EL (cell line): ENCODE measurements at places on chromosomes 2 and 18.

DNA sequence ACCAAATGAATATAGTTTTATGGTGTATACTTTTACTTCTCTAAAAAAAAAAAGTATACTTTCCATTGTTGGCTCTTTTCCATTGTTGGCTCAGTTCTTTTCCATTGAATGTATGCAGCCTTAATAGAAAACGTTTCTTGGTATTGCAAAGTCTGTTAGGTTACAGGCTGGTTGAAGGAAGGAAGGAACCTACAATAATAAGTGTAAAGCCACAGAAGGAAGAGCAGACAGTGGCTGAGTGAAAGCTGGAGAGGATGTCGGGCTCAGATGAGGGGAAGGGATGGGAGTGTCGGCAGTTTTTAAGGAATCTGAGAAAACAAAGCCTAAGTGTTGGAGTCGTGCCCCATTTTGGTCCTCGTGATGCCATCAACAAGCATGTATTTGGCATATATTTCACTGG lies 6.8 kb downstream of the COPS8 start:
- no peak for DNase-seq

- no peak for DNase-seq
These were observed 232.1 kb upstream of the NT5C1B start for GRCh38 chr2:18821431-18821830.

DNA sequence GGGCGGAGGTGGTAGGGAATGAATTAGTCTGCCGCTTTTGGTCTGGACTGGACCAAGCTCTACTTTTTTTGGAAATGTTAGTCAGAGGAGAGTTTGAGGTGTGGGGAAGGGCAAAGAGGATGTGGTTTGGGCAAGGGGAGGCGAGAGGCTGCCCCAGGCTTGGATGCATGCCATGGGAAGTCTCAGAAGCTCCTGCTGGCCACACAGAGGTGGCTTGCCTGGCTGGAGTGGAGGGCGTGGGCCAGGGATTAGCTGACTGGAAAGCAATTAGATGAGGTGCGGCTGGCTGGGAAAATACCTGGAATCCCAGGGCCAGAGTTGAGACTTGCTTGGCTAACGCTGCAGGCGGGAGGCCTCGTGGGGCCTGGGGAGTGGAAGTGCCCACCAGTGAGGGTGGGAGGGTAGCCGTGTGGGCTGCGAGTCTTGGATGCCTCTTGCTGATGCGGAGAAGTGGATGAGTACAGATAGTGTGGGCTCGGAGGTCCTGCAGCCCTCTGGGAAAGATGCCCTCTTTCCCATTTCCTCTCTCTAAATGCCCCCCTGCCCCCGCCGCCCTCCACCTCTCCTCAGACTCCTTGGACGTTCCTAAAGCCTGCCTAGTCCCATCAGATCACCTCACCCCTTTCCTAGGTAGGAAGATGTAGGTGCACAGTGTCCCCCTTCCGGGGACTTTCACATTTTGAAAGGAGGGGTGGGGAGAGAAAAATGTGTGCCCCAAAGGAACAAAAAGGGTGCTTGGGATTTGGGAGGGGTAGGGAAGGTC lies 117.6 kb downstream of the SMAD7 start:
- peak; percentile 92 for DNase-seq

GRCh38 chr18:23237524-23238151 lies 102.4 kb downstream of the CABLES1 start:
- DNase-seq = peak; percentile 61

GRCh38 chr2:128403814-128404708 lies 85.4 kb upstream of the HS6ST1 start:
- no peak for DNase-seq

- DNase-seq = no peak
These were observed 71.5 kb downstream of the EDAR start for GRCh38 chr2:108917526-108917925.

GRCh38 chr2:201633661-201634249 lies 9.5 kb downstream of the TMEM237 start:
- DNase-seq = peak; percentile 49

GRCh38 chr18:76546088-76546435 lies 51.0 kb upstream of the ZNF516 start:
- no peak for DNase-seq

DNA sequence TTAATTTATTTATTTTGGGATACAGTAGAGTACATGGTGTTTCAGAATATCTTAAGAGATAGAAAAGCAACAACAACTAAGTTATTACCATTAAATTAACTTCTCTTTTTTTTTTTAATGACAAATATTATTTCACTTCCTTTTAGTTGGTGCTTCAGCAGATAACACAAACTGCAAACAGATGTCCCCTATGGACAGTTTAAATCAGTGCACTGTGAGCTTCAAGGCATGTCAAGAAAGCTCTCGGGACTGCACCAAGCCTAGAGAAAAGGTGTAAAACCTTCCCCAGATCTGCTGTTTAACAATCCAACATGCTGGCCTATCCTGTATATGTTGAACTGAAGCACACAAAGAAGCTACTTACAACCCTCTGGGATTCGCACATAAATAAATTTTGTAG lies 122.7 kb downstream of the TCF4 start:
- DNase-seq = no peak

GRCh38 chr2:119419065-119419464 lies 12.6 kb upstream of the TMEM37 start:
- DNase-seq = peak; percentile 23

- DNase-seq = no peak
These were observed 201.7 kb downstream of the NAPG start for GRCh38 chr18:10727477-10727876.

GRCh38 chr2:82998781-82999180 lies 1460.3 kb downstream of the SUCLG1 start:
- no peak for DNase-seq

DNA sequence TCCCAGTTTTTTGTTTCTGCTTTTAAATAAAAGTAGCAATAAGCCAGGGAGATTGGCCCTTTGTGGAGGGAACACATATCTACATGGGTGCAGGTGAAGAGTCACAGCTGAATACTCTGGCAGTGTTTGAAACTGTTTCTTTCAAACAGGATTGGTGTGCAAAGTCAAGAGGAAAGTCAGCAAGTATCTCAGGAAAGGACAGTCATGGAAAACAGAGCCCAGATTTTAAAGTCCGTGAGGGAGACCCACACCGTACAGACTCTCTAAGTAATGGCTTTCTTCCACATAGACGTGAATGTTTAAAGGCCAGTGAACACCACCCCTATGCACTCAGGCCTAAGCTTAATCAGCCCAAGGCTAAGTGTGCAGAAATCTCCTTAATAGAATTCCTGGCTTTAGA lies 95.3 kb downstream of the GFPT1 start:
- DNase-seq = no peak

GRCh38 chr2:207238831-207239701 lies 73.3 kb upstream of the KLF7 start:
- DNase-seq = peak; percentile 100

GRCh38 chr2:98541906-98542305 lies 66.4 kb downstream of the COA5 start:
- DNase-seq = no peak

DNA sequence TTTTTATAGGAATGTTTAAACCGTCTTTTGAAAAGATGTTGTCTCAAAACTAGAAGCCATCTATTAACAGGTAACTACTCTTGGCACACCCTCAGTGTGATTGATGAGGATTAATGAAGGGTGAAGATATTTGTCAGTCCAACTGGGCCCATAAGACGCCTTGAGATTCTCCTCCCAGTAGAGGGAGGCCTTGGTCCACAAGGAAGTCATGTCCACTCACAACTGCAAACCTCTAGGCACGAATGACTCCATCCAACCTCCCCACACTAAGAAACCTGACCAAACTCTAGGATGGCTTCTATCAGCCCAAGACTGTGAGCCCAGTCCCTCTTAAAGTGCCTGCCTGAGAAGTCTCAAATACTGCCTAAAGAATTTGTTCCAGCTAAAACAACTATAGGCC lies 19.2 kb upstream of the GRP start:
- peak; percentile 34 for DNase-seq

GRCh38 chr2:233075966-233076339 lies 15.8 kb downstream of the INPP5D start:
- DNase-seq = no peak

DNA sequence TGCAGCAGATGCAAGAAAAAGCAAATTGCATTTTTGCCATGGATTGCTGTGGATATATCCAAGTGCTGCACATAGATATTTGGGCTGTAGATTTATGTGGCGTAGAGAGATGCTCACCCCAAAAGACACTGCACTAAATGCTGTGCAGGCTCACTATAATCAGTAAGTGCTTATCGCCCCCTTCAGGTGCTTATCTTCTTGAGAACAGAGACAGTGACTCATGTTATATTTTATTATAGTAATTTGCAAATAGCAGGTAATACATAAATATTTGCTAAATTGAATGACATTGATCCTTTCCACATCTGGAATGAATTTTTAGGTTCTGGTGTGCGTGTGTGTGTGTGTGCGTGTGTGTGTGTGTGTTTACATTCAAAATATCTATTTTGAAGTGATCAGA lies 36.8 kb upstream of the PLEKHM3 start:
- DNase-seq = peak; percentile 38

DNA sequence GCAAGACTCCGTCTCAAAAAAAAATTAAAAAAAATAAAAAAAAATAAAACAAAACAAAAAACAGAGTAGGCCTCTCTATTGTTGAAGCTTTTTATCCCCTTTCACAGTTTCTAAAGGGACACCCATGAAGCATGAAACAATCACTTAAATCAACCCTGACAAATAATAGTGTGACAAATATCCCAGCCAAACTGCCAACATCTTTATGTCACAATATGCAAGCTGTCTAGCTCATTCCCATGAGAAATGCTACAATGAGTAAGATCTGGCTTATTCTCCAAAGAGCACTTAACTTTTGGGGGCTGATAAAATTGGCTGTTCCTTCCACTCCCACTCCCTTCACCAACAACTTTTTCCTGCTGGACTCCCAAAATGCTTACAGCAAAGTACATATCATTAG lies 21.7 kb upstream of the ABCA12 start:
- DNase-seq = no peak

- DNase-seq = no peak
These were observed 15.0 kb downstream of the PDCL3 start for GRCh38 chr2:100577777-100578176.

DNA sequence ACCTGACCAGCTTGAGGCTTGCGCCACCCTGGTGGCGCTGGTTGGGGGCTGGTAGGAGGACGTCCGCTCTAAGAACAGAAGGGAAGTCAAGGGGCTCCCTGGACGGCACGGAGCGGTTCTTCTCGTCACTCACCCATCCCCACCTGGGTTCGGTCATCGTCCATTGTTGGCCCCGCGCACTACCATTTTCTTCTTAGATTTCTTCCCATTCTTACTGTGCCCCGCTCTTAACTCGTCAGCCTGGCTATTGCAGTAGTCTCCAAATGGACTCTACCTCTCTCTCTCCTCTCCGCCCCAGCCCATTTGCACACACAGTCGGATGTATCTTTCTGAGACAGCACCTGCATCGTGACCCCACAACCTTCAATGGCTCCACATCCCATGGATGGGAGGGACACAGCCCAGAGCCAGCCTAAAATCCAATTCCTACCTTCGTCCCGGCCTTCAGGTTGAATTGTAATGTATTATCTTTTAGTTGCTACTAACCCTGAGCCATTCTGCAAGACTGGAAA lies 814 bp upstream of the RAB1A start:
- no peak for DNase-seq

DNA sequence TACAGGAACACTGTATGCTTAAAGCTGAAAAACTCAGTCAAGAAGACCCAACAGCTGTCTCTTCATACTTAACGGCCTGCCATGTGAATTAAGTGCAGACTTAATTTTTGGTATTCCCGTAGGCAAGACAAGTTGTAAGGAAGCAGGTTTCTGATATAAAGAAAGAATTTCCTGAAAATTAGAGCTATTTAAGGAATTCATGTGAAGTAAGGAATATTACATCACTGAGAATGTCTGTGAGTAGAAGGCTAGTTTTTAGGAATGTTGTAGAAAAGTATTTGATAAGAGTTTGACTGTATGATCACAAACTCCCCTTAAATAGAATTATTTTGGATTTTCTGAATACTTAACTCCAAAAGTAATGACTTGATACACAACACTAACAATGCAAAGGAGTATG lies 51.0 kb downstream of the WDR33 start:
- DNase-seq = peak; percentile 5

DNA sequence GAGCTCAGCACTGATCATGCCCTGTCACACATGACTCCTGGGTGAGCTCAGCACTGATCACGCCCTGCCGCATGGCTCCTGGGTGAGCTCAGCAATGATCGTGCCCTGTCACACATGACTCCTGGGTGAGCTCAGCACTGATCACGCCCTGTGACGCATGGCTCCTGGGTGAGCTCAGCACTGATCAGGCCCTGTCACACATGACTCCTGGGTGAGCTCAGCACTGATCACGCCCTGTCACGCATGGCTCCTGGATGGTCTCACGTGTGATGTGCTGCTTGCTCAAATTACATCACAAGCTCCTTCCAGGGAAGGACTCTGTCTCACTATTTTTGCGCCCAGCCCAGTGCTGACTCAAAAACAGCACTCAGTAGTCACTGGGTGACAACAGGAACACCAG lies 258.0 kb downstream of the HDAC4 start:
- DNase-seq = no peak

DNA sequence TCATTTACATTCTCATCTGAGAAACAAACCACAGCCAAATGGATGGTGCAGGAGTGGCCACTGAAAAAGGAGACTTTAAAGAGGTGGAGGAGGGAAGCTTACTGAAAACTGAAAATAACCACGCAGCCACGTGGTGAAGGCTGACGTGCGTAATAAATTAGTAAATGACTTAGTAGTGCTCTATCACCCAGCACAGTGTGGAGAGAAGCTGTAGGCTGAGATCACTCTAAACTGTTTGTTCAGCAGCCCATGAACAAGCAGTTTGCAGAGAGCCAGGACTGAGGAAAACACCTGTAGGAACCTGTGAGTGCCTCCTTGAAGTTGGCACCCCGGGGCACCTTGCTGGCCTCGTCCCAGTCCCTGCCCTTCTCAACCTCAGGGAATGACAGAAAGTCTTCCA lies 193.0 kb downstream of the TXNL1 start:
- no peak for DNase-seq

DNA sequence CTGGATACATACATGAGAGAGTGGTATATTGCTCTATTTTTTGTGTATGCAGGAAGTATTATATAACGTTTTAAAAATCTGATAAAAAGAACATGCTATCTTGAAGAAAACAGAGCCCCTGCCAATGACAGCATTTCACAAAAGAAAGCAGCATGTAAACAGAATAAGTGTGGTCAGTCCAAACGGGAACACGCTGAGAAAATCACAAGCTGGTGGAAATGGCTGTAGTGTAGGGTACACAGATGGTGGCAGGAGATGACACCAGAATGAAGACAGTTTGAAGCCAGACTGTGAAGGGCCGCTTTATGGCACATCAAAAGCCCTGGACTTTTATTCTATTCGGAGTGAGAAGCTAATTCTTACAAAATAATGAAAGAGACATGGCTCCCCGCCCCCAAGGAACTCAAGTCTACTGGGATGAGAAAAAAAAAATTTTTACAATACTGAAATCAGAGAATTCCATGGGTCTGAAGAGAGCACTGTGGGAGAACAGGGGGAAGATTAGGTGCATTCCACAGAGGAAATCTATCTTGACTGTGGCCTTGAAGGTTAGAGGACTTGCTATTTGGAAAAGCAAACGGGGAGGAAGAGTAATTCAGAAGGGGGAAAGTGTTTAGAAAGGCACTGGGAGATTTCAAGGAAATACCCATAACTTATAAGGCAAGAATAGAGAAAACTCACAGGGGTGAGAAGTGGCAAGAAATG lies 217.7 kb upstream of the SMAD7 start:
- no peak for DNase-seq
